ENCODE measurements at places on chromosomes 6 and 20.

- no peak for DNase-seq
Measured at GRCh38 chr20:22491194-22491505, 93.2 kb downstream of the FOXA2 start.

DNA sequence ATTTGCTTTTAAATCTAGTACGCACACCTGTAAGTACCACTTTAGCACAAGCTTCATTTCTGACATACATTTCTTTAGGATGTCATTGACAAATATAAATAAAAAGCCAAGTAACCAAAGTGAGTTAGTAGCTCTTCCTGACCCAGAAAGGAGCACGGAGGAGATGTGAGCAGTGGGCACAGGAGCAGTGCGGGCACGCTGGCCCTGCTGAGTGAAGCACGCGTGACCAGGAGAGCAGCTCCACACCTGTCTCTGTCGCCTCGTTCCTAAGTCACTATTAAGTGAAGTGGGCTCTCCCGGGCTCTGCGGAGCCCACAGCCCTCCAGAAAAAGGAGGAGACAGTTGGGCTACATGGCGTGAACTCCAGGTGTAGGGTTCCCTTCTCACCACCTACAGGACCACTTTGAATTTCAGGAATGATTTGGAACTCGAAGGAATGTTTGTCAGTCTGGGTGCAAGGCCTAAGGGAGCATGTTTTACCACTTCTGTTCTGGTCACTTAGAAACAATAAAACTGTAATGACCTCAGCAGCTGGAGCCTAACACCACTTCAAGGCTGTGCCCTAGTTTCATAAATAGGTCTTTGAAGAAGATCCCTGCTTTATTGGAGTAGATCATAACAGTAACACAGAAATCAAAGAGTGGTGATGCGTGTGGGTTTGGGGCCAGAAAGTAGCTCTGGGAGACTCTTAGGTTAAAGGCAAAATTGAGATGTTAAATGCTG is 95.9 kb downstream of the FAM120B start:
- DNase-seq: no peak

DNA sequence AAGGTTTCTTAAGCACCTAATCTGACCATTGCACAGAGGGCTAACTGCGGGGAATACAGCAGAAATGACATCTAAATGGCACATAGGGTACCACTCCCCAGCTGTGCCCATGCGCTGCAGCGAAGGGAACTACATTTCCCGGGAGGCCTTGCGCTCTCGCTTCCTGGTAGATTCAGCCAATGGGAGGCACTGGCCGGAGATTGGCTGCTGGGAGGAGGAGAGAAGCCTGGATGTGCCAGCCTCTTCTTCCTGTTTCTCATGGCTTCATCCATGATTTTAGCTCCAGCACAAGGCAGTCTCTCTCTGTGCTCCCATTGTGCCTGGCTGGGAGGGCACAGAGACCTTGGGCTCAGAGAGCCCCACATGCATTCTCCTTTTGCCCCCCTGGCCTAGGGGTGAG is 101.7 kb upstream of the FOXA2 start:
- peak; percentile 75 for DNase-seq

- DNase-seq: no peak
Measured at GRCh38 chr20:62486484-62486883, 10.7 kb upstream of the GATA5 start.

DNA sequence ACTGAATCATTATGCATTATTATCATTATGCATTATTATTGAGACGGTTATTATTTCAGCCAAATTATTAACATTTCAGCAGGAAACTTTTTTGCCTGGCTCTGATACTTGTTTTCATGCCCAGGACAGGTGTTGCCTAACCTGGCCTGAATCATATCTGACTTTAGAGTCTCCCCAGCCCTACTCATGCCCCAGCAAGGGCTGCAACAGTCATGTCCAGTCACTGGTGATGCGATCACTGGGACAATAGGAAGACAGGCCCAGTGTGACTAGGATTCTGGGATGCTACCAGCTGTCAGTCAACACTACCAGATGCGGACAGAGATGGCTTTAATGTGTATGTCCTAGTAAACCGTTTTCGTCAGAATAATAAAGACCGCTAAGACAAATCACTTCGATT is 285.0 kb downstream of the KHDC1L start:
- no peak for DNase-seq

GRCh38 chr6:36605560-36606391 is 11.6 kb downstream of the SRSF3 start:
- no peak for DNase-seq

- no peak for DNase-seq
Measured at GRCh38 chr6:34205466-34205865, 31.2 kb upstream of the HMGA1 start.

Measured in fibroblast of pulmonary artery (primary cell).